ENCODE measurements at places on chromosomes 7 and 10. TPM values are rescaled to one million over a fixed set of nuclear protein-coding genes. Genes with fewer than 3 reads are reported as not detected.

RGR gene
- not detected for polyA plus RNA-seq

DRGX gene
- 0.09 TPM for polyA plus RNA-seq

ST8SIA6 gene
- 1.2 TPM for polyA plus RNA-seq

SEMA3E gene
- 2.0 TPM for polyA plus RNA-seq

CNNM1 gene
- polyA plus RNA-seq = 1.9 TPM

OPALIN gene
- not detected for polyA plus RNA-seq

AKR1D1 gene
- polyA plus RNA-seq = 0.34 TPM

MSMB gene
- polyA plus RNA-seq = not detected

SPDYE3 gene
- 8.1 TPM for polyA plus RNA-seq

COPG2 gene
- polyA plus RNA-seq = 69.7 TPM

HOXA1 gene
- polyA plus RNA-seq = 2.6 TPM

TAS2R41 gene
- not detected for polyA plus RNA-seq

CCL24 gene
- polyA plus RNA-seq = not detected

GRCh38 chr10:70376436-70377378 lies 5.7 kb downstream of the LRRC20 start:
- no peak for DNase-seq

DNA sequence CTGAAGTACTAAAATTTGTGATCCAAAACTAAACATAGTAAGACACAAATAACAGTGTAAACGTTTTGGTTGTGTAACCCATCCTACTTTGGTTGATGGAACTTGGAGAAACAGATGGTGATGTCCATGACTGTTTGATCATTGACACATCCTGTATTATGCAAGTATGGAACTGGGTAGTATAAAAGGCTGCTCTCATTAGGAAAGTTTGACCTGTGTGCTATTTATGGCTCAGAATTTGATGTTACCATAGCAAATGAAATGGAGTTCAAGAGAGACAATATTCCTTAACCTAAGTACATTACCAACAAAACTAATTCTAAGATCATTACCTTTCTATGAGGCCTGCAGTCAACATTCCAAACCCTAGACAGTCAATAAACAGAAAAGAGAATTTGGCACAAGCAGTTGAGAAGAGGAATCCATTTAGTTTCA lies 39.9 kb downstream of the DKK1 start:
- no peak for DNase-seq

DNA sequence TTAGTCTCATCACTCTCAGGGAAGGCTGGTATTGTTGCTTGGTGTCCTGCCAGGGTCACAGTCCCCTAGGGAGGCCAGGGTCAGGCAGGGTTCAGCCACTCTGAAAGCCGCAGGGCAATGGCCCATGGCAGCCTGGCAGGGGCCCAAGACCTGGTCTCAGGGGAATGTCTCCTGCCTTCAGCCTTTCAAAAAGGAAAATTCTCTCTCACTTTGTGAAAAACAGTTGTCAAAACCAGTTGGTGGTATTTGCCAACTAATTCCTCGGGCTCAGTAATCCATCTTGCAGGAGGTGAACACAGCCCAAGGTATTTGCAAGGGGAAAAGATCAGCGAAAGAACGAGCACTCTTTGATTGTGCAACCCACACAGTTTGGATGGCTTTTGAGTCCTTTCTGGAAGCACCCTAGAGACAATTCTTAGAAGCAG lies 101.5 kb downstream of the JCAD start:
- DNase-seq = no peak

GRCh38 chr10:60597513-60597912 lies 180.8 kb upstream of the CDK1 start:
- no peak for DNase-seq

- DNase-seq = no peak
Measured at GRCh38 chr10:11154849-11155498, 137.3 kb downstream of the CELF2 start.

DNA sequence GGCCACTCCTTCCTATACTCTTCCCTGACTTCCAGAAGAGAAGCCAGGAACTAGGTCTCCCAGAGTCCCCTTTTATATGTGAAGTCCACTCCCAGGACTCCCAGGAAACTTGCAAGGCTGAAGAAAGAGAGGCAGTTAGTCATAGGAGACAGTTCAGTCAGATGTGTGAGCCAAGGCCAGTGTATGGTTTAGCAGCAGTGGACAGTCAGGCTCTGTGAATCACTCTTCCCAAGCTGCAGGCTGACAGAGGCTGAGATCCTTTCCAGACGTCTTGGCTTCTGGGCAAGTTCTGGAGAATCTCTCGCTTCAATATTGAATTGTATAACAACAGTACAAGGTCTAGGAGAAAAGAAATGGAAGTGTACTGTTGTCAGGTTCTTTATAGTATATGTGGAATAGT lies 26.9 kb downstream of the BLVRA start:
- DNase-seq = no peak

- DNase-seq = no peak
Measured at GRCh38 chr10:49093922-49094321, 21.4 kb downstream of the VSTM4 start.

DNA sequence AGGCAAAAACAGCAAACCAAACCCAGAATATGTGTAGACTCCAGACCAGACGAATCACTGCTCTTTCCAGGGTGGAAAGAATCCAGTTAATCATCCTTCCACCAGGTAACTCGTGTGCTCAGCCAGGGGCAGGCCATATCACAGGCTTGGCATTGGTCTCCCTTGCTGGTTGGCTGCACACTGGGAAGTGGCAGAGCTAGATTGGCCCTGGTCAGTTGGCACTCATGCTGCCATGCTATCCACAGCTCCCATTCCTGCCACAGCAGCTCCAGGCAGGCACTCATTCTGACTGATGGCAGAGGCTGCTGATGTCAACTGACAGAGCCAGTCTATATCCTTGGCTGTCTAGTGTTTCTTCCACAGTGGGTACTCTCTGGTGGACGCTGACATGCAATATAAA lies 9.7 kb upstream of the GDF10 start:
- no peak for DNase-seq

DNA sequence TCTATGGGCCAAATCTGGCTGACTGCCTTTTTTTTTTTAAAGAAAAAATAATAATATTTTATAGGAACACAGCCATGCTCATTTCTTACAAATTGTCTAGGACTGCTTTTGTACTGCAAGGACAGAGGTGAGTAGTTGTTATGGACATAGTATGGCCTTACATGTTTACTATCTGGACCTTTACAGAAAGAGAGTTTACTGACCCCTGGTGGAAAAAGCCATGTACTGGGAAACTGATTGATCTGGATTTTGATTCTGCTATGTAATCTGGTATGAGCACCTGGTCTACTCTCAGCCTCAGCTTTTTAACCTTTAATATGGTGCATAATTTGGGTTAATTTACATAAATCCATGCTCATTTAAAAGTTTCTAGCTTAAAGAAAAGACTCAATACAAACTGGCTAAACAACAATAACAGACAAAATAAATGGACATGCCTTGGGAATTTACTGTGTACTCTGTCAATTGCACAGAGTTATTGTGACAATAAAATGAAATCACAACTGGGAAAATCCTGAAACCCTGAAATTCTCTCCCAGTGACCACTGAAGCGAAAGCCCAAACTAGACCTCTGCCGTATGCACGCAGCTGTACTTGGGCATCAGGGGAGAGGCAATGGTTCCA lies 260.7 kb downstream of the BMPER start:
- DNase-seq = no peak

DNA sequence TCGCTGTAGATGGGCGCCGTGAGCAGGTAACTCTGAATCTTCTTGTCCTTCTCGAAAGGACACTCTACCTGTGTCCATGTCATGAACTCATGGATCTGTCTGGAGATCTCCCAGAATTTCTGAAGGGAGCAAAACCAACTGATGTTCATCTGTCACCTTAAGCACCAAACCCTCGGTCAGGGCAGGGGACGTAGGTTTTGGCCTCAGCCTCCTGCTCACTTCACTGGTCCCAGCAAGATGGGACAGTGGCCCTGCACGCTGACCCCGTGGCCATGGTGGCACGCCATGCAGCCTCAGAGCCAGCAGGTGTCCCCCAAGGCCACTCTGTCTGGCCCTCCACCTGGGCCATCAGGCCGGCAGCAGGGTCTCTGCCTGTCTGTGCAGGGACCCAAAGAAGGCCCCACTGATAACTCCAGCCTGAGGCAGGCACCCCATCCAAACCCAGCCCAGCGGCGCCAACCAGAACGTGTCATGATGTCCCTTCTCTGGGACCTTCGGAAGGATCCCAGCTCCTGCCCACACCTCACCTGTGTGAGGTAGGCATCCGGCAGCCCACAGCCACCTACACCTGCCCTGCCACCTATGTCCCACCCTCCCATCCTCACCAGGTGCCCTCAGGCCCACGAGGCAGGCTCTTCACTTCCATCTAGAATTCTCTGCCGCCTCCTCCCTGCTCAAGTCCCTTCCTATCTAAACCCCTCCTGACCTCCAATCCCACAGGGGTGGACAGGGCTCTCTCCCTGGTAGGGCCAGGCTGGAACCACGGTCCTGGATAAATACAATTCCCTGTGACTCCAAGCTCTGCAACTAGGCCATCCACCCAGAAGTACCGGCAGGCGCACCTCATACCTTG lies 59.0 kb downstream of the CSGALNACT2 start:
- no peak for DNase-seq

DNA sequence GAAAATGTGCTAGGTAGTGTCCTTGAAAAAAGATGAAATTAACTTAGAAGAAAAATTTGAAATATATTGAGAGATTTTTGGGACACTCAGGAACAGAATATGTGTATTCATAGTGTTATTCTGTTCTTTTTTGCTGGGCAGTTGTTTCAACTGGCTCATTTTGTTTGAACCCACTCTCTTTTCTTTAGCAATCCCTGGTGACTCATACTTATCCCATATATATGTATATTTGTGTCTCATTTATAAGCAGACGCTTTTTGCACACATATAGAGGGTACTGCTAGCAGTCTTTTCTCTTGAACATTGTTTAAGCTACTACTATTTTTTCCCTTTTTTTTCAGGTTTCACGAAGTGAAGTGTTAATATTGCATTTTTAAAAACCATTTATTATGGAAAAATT lies 1.9 kb downstream of the EXOC6 start:
- DNase-seq = no peak

GRCh38 chr10:3711918-3712317 lies 73.1 kb downstream of the KLF6 start:
- DNase-seq = no peak

DNA sequence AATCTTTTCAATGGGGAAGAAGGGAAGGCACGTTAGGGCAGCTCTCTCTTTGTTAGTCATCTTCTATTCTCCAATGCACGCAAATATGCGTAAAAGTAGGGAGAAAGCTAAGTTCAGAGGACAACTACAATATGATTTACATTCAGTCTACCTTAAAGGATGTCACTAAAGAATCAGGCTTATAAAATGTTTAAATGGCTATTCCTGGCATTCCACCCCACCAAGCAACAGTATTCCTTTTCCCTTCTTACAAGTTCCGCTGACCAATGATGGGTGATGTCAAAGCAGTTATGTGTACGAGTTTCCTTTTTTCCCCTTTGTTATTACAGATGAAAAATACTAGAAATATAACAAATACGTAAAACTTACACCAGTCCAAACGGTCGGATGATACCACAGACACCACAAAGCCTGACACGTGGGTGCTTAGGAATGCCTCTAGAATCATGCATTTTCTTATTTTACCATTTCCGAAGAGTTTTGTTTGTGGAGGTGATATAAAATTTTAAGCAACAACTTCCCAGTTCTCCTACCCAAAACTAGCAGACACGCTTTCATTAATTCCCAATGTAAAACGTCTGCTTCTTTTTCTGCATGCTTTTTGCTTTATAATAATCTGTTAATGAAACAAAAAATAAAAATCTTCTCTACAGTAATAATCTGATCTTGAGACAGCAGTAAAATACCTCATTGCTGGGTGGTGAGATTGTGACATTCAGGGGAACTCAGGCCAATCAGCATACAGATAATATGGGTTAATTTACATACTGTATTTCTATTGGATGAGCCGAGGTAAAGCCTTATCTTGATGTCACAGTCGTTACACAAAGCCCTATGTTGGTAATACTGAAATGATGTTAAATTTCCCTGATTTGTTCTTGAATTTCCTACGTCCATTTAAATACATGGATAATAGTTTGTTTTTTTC lies 708 bp upstream of the GPR85 start:
- DNase-seq = no peak

GRCh38 chr10:73932620-73933112 lies 21.7 kb downstream of the PLAU start:
- DNase-seq = no peak

- no peak for DNase-seq
Measured at GRCh38 chr7:134029743-134030142, 97.4 kb upstream of the LRGUK start.

GRCh38 chr10:44513591-44513990 lies 128.7 kb upstream of the CXCL12 start:
- DNase-seq = no peak

DNA sequence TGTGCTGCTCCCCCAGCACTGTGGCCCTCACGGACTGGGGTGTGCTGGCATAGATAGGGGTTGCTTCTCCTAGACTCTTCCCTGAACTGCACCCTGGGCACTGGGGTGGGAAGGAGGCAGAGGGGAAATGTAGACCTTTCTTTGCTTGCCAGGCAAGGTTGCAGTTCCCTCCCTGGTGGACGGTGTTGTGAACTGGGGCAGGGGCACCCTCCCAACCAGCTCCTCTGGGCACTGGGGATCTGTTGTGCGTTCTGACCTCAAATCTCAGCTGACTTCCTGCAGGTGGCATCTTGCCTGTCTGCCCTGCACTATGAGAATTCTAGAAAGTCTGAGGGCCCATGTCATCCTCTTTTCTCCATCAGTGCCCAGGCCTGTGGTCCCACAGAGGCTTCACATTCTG lies 53.9 kb downstream of the ARHGAP22 start:
- DNase-seq = no peak

DNA sequence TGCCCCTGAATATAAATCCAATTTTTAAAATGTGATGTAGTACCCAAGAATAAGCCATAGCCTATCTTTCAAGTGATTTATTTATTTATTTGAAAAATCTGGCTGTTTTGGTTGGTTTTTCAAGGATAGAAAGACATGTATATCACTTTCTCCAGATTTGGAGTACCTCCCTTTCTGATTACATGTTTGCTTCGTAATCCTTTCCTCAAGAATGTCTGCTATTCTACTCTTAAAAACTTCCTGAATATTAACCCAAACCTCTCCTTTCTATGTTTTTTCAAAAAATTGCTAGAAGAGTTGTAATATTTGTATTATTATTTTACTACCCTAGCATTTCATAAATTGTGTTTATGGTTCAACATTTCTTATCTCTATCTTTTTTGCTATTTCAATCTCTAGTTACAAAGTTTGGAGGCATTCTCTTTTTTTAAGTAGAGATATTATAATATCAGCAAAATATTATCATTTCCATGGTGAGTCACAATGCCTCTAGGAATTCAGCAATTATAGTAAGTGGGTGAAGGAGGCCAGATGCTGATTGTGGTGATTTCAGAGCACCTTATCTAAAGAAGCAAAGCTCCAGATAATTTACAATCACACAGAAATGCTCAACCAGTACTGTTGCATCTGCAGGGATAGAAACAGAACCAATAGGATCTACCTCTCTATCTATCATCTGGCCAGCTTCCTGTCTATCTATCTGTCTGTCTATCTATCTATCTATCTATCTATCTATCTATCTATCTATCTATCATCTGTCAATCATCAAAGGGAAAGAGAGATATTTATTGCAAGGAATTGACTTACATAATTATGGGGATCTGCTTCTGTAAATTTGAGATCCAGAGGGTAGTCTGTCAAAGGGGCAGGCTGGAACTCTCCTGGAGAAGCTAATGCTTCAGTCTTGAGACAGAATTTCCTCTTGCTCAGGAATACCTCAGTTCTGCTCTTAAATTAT lies 412.5 kb upstream of the SEMA3C start:
- DNase-seq = no peak

All from renal pelvis (tissue), 12 donors.